LoVo (cell line): ENCODE measurements at places on chromosomes 1 and 21.

DNA sequence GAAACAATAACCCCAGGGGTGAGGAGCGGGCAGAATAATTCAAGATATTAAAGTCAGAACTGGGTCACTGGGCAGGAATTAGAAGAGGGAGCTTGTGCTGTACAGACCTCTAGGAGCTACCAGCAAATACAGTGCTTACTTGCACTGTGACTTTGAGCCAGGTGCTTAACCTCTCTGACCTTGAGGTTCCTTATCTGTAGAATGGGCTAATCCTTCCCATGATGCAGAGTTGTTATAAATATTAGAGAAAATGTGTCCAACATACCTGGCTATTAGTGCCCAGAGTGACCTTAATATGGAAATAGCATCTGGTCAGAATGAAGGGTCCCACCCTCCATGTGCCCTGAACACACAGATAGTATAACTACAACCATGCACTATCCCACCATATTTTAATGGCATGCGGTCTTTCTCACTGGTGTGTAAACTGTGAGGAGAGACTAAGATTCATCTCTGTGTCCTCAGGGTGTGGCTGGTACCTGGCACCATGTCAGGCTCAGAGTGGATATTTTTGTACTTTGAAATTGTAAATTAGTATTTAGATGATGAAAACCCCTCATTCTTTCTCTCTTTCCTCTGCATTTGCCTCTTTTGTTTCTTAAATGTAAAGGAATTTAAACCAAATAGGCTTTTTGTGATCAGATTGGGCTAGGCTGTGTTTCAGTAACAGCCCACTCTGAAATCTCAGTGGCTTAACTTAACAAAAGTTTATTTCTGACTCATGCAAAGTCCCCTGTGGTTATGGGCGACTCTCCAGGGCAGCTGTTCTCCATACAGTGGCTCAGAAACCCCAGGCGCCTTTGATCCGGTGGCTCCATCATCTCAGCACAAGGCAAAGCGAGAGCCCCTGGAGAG is 60.0 kb upstream of the ROR1 start:
- DNase-seq = peak; percentile 55

- no peak for DNase-seq
Measured at GRCh38 chr1:22340873-22341272, 110.8 kb upstream of the ZBTB40 start.

DNA sequence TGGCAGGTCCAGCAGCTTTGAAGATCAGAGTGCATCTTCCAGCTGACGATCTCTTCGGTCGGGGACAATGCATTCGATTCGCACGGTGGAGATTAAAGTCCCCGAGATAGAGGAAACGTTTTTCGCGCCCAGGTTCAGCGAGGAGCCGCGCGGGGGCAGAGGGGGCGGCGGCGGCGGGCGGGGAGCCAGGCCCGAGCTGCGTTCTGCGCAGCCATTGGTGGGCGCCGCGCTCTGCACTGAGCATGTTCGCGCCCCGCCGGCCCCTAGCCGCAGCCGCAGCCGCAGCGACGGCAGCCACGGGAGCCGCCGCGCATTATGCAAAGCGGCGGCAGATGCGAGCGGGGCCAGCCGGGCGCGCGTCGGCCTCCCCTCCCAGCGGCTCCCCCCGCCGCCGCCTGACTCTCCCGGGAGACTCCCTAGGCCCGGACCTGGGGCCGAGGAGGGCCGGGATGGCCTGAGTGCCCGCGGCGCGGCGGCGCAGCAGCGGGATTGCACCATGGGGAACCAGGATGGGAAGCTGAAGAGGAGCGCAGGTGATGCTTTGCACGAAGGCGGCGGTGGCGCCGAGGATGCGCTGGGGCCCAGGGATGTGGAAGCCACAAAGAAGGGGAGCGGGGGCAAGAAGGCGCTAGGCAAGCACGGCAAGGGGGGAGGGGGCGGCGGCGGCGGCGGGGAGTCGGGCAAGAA is at the start of gene FMN2:
Gene FMN2, plus strand, starts transcription at position 270 of the 687 bp plus-strand sequence. Its CDS starts 227 bp downstream, at position 497.
- DNase-seq = no peak

GRCh38 chr1:163876546-163876945 is 554.8 kb downstream of the NUF2 start:
- DNase-seq = no peak

- DNase-seq = no peak
Measured at GRCh38 chr1:111551623-111552411, 48.4 kb upstream of the ADORA3 start.

DNA sequence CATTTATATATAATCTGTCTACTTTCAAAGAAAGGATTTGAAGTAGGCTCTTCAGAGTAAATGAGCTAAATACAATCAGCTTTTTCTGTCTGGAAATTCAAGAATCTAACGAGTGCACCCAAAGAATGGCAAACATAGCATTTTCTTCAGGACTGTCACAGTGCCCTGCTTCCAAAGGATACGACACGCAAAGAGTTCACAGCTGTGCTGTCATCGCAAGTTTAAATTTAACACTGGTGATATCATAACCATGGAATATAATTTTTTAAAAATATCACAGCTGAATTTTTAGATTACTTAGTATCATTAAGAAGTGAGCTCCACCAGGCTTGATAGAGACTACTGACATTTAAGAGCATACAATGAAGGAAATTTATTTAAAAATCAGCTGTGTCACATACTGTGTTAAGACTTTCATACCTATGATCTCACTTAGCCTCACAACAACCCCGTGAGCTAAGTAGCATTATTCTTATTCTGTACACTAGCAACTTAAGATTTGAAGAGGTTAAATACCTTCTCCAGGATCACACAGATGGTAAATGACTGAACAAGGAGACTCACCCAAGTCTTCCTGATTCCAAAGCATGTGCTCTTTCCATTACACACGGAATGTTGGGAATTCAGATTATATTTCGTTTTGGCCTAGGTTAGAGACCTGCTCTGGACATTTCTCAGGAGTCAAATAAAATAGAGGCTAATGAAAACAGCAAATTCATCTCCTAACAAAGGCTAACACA is 46.2 kb upstream of the PRRX1 start:
- no peak for DNase-seq

DNA sequence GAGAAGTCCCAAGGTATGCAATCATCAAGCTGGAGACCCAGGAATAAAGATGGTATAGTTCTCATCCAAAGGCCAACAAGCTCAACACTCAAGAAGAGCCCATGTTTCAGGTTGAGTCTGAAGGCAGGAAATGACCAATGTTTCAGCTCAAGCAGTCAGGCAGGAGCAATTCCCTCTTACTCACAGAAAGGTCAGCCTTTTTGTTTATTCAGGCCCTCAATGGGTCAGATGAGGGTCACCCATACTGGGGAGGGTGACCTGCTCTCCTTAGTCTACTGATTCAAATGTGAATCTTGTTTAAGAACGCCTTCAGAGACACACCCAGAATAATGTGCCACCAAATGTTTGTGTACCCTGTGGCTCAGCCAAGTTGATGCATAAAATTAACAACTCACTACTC is 262.4 kb downstream of the USP25 start:
- DNase-seq = no peak

DNA sequence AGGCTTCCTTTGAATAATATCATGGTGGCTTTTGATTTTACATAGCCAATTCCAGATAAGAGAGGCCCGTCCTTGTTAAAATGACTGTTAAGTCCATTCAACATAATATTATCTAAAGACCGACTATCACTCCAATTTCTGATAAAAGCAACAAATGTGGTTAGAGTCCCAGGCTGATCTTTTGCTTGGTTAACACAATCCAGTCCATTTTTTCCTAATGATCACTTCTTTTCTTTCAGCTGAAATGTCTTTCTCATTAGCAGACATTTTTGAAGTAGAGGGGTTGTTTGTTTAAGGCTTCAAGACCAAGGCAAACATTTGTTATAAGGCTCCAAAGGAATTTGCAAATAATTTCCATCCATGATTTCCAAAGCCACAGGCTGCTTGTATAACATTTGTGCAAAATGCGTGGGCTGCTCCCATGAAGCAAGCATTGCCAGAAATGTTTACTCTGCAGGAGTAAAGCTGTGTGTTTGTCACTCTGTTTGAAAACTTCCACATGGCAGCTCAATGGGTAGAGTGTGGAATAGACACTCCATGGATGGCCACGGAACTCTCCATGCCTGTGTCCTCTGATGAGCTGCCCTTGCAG is 111.5 kb downstream of the PSMG1 start:
- DNase-seq = no peak

DNA sequence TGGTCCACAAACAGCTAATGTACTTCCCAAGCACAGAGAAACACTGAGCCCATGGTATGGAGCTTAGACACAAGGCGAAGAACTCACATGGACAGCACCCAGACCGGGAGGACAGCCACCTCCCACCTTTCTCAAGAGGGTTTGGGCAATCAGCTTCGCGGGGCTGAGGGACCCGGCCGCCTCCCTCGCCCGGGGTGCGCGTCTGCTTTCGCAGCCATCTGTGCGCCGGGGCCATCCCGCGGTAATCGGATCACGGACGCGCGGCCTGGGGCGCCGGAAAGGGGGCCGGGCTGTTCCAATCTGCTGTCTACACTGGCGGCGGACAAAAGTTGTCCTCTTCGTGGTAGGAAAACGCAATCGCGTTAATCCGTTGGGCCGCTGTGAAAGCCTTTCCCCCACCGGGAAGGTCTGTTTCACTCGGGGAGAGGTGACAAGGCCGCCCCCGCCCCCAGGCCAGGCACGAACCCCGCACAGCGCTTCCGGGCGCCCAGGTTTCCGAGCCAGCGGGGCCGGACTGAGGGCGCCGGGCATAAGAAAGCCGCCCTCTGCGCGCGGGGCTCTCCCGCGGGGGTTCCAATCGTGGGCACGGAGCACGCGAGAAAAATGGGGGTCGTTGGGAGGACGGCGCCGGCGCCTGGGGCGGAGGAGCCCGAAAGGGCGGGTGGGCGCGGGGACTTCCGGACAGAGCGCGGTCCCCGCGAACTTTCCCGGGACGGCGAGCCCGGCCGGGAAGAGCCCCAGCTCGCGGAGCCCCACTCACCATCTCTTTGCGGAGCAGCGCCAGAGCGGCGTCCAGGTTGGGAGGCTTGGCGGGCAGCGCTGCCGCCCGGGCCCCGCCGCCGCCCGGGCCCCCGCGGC is 664 bp downstream of the FAM89A start:
- DNase-seq = peak; percentile 14

- DNase-seq = no peak
Measured at GRCh38 chr21:38772646-38773045, 33.1 kb upstream of the ETS2 start.

DNA sequence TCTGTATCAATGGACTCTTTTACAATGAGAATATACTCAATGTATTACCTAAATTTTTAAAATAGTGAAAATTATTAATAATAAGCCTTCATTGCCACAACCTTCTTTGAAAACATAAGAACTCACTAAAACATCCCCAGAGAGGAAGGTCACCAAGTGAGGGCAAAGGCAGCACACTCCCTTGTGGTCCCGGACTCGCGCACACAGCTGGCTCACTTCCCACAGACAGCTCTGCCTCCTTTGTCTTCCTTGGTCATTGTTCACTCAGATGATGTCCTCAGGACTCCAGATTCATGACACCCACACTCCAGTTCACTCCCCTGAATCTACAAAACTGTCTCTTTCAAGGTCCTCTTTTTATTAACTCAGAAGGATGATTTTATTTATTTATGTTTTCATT is 19.2 kb upstream of the UBR4 start:
- no peak for DNase-seq

GRCh38 chr21:41418393-41418792 is 7.6 kb upstream of the MX1 start:
- DNase-seq = no peak
